ENCODE measurements at places on chromosomes 5 and 9. TPM values are rescaled to one million over a fixed set of nuclear protein-coding genes. Genes with fewer than 3 reads are reported as not detected.
A peak's percentile ranks its signal among the peaks of the same experiment; 100 is the strongest.

GRCh38 chr9:90805006-90805996 is 3.7 kb downstream of the SYK start:
- DNase-seq, result no peak

DNA sequence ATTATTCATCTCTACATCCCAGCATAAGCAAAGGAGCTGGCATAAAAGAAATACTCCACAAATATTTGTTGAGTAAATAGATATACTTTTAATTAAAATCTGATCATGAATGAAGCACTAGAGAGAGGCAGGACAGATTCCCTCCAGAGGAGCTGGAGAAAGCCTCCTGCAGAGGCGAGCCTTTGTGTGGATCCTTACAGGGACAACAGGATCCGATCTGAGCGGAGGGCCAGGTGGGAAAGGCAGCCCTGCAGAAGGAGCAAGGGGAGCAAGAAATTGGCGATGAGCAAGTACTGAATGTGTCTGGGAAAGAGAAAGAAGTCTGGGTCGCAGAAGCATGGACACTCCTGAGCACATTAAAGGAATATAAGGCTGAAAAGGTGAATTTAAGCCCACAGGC is 69.4 kb downstream of the EBF1 start:
- DNase-seq, result no peak

- no peak for DNase-seq
Observed at GRCh38 chr5:159005062-159005461, 94.7 kb downstream of the EBF1 start.

GRCh38 chr9:121289026-121289771 is 21.2 kb downstream of the GSN start:
- peak; percentile 87 for DNase-seq

DNA sequence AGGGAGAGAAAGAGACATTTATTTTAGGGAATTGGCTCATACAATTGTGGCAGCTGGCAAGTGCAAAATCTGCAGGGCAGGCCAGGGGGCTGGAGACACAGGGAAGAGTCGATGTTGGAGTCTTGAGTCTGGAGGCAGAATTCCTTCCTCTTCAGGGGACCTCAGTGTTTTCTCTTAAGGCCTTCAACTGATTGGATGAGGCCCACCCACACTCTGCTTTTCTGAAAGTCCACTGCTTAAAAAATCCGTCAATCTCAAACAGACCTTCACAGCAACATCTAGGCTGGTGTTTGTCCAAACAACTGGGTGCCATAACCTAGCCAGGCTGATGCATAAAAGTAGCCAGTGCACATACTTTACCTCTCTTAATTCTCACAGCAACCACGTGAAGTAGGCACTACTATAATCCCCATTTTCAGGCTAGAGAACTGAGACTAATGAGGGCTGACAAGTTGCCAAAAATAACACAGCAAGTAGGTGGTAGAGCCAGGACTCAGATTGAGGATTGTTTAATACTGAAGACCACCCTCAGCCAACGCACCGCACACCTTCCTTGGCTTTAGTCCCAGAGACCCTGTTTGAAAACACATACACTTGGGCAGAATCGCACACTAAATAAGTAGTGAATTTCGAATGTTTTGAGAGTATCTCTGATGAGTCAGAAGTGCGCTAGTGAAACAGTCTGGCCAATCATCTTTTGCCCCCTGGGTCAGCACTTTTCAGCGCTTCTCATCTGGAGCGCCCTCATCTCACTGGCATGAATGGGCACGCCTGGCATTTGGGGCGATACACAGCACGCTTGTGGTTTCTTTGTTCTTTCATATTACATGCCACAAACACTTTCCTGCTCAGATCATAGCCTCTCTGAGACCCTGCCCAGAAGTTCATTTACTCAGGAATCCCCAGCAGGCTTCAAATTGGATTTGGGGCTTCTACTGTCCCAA is 591.4 kb downstream of the CCDC171 start:
- no peak for DNase-seq

GRCh38 chr5:127492854-127493738 is 24.3 kb upstream of the PRRC1 start:
- no peak for DNase-seq

DNA sequence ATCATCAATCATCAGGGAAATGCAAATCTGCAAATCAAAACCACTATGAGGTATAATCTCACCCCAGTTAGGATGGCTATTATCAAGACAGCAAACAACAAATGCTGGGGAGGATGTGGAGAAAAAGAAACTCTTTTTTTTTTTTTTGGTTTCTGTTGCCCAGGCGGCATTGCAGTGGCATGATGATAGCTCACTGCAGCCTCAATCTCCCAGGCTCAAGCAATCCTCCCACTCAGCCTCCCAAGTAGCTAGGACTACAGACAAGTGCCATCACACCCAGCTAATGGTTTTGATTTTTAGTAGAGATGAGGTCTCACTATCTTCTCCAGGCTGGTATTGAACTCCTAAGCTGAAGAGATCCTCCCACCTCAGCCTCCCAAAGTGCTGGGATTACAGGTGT is 5.4 kb upstream of the CNTRL start:
- no peak for DNase-seq

GRCh38 chr9:93947409-93948070 is 7.6 kb downstream of the BARX1 start:
- DNase-seq, result no peak

GRCh38 chr9:126233913-126234525 is 92.6 kb upstream of the MVB12B start:
- DNase-seq, result no peak

DNA sequence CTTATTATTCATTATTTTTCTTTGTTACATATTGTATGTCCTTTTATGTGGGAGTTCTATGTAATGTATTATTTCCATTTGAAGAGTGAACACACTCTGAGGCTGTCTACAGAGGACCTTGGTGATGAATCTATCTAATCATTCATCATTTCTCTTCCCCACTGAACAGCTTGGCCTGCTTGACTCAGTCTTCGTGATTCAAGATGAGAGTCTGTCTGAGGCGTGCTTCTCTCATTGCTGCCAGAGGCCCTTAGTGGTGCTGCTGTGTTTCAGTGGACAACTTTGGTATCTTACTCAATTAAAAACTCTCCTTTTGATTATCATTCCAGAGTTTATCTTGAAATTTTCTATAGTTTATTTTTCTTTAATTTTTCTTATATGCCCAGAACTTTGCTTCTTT is 318.1 kb upstream of the DAB2 start:
- DNase-seq, result no peak

GRCh38 chr9:132864691-132865090 is 13.4 kb downstream of the AK8 start:
- DNase-seq, result no peak

DNA sequence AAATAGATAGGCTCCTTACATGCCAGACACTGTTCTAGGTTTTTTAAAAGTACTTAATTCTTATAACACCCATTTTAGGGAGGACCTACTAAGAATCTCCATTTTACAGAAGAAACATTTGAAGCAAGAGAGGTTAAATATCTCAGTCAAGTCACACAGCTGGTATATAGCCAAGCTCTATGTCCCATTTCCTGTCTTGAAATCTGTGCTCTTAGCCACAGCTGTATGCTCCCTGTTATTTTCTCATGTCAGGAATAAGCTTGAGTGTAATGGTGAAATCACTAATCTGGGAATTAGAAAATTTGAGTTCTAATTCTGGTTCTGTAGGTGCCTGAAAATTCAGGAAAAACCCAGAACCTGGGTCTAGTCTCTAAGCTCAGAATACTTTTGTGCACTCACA is 208.7 kb downstream of the BRINP1 start:
- no peak for DNase-seq

DNA sequence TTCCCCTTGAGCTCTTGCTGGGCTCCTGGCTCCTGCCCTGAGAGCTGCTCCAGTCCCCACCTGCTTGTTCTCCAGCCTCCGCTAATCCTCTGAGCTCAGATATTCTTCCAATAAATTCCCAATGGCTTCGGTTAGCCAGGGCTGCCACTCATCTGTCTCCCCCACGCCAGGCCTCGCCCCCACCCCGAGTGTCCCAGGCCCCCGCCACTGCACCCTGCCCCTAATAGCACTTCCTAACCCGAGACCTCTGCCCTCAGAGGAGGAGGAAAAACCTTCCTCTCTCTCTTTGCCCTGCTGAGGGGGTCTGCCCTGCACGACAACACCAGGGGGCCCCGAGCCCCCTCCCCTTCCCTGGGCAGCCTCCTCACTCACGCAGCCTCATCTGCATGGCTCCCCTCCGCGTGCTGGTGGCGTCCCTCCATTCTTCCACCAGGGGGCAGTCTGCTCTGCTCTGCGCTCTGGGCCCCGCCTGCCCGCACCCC is 5.4 kb upstream of the LCN15 start:
- DNase-seq, result no peak

Gene FBXL7
- total RNA-seq, result 10.8 TPM

Gene SPATA31D4
- not detected for total RNA-seq

Gene SLC34A1
- not detected for total RNA-seq

Gene TMEFF1
- 0.66 TPM for total RNA-seq

Gene FOXD4L5
- not detected for total RNA-seq

Measured in breast epithelium (tissue), 4 donors.